CD4-positive, alpha-beta T cell treated with Interferon alpha-2 for 1 hour (primary cell): ENCODE measurements at places on chromosomes 3 and 15.

DNA sequence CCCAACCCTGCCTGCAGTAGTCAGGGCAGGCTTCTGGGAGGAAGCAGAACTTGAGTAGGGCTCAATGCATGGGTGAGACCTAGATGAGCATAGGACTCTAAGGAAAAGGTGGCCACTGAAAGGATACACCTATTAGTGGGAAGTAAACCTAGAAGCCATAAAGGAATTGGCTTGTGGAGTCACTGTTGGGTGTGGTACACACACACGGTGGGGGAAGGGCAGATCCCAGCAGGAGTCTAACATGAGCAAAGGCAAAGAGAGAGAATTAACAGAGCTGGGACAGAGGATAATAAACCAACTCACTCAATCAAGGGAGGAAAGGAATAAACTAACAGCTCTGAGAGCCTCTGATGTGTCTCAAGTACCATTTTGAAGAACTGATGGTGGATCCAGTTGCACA is 23.1 kb downstream of the DAPK2 start:
- DNase-seq, result no peak

DNA sequence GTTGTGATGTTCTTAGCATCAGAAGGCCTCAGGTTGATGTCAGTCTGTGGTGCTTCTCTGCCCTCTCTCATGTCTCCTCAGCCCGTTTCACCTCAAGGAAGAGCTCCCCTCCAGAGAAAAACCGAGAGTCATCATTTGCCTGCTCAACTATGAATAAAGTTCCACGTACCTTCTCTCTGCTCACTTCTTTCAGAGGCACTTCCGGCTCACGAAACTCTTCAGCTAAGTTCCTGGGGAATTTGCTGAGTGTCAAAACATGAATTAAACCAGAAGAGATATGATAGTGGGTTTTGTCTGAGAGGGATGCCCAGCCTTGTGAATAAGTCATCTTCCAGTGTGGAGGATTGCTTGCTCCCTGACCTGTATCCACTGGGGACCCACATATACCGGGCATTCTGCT is 37.7 kb downstream of the CCR4 start:
- no peak for DNase-seq

DNA sequence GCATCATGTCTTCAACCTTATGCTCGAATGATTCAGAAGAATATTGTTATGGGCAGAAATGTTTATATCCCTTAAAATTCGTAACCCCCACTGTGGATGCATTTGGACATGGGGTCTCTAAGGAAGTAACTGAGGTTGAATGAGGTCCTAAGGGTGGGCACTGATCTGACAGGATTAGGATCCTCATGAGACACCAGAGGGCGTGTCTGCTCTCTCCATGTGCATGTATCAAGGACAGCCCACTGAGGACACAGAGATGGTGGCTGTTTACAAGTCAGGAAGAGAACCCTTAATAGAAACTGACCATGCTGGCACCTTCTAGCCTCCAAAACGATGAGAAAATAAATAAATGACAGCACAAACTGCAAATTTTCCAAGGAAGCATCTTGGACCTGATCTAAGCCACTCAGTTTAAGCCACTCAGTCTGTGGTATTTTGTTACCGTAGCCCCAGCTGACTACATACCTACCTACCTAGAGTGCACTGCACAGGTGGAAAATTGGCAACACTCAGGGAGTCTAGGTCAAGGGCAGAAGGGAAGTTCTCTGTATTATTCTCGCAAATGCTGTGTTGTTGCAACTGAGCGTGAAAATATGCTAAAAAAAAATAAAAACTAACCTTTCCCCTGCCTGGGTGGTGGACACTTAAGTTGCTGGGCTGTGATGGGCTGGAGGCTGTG is 126.6 kb downstream of the TJP1 start:
- no peak for DNase-seq

- no peak for DNase-seq
Measured at GRCh38 chr3:66439666-66440344, 61.0 kb downstream of the LRIG1 start.

DNA sequence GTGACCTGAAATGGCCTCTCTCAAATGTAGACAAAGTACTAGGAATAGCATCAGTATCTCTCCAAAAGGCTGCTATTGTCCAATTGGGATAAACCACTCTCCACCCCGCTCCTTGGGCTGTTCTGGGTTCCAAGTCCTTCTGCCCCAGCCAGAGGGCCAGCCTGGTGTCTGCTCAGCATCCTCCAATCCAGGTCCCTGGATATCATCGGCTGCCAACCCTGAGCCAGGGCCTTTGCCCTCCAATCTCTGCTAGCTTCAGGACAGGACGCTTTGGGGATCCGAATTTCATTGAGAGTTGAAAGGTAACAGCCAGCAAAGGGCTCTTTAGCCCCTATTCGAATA is 119.3 kb upstream of the ADPGK start:
- DNase-seq, result no peak

DNA sequence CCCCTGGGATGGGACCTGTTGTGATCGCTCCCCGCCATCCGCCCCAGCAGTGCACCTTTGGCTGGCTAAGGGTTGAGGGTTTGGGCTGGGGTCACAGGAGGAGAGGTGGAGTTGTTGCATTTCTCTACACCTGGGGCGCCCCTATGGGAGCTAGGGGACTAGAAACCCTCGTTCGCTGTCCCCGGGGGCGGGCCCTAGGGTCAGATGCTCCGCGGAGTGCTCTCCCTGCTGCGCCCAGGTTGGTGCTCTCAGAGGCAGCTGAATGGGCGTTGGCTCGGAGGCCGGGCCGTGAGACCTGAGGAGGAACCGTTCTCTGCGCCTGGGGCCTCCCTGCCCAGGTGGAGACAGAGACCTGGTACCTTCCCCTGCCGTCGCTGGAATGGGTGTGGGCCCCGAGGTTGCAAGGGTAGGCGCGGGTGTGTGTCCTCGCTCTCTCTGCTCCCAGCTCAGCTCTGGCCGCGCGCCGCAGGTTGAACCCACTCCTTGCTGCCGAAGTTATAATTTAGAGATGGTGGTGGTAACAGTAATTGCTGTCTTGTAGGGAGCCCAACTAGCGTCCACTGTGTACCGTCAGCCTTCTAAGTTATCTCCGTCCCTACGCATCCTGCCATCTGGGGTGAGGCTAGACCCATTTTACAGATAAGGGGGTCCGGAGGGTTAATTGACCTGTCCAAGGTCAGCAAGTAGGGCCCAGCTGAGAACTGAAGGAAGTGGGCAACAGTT is 965 bp downstream of the FLNB start:
- peak; percentile 26 for DNase-seq

DNA sequence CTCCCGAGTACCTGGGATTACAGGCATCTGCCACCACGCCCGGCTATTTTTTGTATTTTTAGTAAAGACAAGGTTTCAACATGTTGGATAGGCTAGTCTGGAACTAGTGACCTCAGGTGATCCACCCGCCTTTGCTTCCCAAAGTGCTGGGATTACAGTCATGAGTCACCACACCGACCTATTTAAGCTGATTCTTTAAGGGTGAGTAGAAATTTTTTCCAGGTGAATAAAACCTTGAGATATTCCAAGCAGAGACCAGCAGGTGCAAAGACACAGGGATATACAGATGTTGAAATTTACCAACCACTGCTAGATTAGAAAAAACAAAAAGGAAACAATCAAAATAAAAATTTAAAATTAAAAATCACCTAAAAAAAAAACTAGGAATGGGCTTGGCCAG is 74.4 kb upstream of the CHRNB4 start:
- no peak for DNase-seq

- no peak for DNase-seq
Measured at GRCh38 chr3:42369304-42369703, 41.1 kb downstream of the LYZL4 start.

DNA sequence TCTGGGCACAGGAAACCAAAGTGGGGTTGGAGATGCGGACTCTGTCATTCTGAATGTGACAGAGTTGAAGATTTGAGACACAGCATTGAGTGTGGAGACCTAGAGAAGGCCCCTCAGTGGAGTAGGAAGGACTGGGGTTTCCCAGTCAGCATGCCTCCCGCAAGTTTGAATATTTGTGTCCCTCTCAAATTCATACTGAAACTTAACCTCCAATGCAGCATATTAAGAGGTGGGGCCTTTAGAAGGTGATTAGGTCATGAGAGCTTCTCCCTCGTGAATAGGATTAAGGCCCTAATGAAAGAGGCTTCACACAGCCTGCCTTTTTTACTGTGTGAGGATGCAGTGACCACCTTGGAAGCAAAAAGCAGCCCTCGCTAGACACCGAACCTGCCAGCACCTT is 8.0 kb downstream of the HDDC3 start:
- DNase-seq, result no peak

GRCh38 chr3:159928071-159928491 is 60.6 kb upstream of the IL12A start:
- DNase-seq, result no peak

DNA sequence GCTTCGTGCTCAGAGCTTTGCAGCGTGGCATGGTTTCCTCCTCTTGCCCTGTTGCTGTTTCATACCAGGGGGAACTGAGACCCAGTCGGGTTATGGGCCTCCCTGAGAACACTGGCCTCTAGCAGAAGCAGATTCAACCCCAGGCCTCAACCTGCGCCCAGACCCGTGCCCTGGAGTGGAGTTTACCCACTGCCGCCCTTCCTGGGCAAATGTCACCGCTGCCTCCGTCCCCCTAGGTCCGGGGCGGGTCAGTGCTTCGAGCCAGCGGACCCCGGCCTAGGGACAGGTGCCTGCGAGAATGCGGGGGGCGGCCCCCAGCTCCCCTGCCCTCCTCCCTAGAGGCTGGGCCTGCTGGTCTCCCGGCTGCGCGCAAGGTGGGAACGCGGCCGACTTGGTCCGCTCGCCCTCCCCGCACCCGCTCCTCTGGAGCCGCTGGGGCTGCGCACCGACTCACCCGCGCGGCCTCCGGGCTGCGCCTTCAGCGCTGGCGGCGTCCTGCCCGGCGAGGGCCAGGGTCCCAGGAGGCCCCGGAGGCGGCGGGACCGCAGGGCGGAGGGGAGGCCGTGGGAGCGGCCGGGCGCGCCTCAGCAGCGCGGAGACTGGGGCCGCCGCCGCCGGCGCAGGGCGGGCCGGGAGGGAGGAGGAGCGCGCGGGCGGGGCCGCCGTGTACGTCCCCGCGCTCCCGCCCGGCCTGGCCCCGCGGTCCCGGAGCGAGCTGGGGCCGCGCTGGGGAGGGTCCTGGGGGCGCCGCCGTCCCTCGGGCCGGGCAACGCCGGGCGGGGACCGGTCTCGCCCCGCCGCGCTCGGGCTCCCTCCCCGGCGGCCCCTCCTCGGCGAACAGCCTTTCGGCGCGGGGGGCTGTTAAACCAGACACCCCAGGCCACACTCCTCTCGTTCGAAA is at the start of gene PIGZ:
Gene PIGZ (minus strand): TSS at position 601 of the 901 bp plus-strand sequence. CDS start 16,802 bp downstream, outside the sequence.
- no peak for DNase-seq

DNA sequence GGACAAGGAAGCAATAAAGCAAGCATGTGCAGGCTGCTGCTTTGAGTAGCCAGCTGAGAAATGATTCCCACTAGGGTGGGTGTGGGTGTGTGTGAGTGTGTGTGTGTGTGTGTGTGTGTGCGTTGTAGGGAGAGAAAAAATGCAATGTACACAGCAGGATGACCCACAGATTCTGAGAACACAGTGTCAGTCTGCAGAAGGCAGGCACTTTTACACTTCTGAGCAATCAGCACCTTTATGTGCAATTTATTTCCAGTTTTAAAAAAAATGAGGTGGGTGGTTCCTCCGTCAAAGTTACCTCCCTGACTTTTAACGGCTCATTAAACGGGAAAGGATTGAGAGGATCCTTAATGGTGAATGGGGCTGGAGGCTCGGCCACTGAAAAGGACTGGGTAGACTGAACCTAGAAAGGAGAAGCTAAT is 38.5 kb upstream of the LIPC start:
- no peak for DNase-seq

DNA sequence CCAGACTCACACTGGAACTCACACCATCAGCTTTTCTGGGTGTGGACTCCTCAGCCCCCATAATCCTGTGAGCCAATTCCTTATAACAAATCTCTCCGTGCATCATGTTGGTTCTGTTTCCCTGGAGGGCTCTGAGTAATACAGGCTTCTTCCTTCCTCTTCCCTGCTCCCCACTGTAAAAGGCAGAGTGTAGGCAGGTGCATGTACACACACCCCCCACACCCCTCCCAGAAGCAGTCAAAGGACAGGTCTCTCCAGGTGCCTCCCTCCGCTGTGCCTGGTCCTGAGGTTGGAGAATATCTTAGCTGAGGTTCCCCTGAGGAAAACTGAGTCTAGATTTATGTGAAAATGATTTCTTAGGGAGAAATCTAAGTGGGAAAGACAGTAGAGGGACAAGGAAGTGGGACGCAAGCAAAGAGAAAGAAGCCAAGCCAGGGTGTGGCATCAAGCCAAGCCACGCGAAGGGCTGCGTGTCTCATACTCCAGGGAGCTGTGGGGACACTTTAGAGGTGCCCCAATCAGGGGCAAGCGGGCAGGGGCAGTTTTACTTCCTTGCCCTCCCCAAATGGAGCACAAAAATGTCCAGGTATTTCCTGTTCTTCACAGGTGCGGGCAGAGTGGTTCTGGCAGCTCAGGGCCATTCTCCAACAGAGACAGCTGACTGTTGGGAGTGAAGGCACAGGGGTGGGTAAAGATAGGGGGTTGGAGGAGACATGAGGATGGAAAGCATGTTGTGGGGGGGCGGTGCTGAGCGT is 86.6 kb downstream of the HMG20A start:
- no peak for DNase-seq

GRCh38 chr15:85044251-85044853 is 62.7 kb downstream of the PDE8A start:
- peak; percentile 59 for DNase-seq

DNA sequence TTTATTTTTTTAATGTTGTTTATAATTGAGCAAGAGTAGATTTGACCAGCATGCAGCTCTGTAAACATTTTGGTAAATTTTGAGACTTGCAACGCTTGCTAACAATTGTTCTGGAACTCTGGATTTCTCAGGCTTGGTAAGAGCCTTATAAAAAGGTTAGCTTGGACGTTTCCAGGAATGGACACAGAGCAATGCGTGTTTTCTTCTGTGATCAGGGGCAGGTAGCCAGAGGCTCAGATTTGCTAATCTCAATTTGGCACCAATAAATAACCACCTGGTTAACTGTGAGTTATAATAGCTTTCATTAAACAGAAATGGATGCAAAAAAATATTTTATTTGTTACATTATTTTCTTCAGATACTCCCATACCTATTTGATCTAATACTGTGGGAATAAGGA is 39.8 kb downstream of the CADM2 start:
- DNase-seq, result no peak

GRCh38 chr3:101069901-101070798 is 76.9 kb upstream of the ABI3BP start:
- DNase-seq, result peak; percentile 61

- DNase-seq, result peak; percentile 3
Measured at GRCh38 chr15:100111125-100112060, 230.4 kb downstream of the ADAMTS17 start.

- no peak for DNase-seq
Measured at GRCh38 chr15:28911310-28911931, 25.6 kb downstream of the APBA2 start.

- DNase-seq, result no peak
Measured at GRCh38 chr3:42376344-42376798, 34.0 kb downstream of the LYZL4 start.

DNA sequence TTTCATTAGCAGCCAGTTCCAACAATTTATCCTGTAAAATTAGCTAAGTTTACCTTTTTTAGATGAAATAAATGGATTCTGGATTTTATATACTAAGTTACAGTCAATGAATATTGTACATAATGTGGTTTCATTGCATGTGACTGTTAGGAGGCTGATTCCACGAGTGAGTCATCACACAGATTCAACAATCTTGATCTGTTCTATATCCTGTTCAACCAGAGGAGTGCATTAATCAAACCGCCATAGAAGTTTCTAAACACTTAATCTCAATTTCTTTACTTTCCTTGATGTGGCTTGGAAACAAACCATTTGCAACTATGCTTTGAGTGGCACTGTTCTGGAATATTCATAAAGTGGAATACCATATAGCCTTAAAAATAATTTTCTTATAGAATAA is 15.3 kb downstream of the DNAJC13 start:
- peak; percentile 8 for DNase-seq
